ENCODE measurements at places on chromosomes 13 and 19.

DNA sequence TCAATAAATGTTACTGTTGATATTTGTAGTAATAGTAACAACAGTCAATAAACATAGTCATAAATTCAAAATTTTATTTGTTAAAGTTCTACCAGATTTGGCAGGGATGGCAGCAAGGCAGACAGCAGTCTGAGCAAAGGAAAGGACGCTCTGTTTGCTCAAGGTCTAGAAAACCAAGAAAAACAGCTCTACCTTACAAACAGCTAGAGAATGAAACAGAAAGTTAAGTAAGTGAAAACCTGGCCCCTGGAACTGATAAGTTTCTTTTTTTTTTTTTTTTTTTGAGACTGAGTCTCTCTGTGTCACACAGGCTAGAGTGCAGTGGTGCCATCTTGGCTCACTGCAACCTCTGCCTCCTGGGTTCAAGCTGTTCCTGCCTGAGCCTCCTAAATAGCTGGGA lies 27.9 kb downstream of the ENOX1 start:
- DNase-seq: no peak

DNA sequence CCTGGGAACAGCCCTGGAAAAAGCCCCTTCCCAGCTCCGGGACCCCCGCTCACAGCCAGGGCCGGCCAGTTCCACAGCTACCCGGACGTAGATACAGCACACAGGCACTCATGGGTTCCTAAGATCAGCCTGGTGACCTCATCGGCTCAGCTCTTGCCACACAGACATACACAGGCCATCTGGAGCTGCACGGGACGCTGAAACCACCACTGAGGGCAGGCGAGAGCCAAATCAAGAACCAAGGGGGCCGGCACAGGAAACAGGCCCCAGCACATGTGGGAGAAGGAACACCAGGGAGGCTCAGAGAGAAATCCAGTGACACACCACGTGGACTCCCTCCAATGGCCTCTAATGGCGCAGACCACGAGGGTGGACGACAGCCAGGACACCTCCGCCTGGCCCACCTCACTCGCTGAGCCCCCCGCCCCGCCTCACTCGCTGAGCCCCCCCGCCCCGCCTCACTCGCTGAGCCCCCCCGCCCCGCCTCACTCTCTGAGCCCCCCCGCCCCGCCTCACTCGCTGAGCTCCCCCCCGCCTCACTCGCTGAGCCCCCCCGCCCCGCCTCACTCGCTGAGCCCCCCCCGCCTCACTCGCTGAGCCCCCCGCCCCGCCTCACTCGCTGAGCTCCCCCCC lies 69.7 kb upstream of the C13orf46 start:
- DNase-seq: no peak

DNA sequence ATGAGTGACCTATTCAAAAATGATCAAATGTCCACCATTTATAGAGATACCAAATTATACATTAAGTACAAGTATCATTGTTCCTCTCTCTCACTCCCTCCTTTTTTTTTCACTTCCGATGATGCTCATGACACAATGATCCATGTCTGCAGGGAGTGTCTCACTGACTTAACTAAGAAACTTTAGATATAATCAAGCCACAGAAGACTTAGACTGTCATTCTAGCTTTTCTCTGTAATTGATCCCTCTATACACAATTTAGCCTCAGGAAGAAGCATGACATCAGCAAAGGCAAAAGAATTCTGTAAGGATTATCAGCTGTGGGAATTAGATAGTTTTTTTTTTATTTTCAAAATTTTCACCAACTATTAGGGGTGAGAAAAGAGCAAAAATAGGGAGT lies 734.9 kb upstream of the PCDH9 start:
- no peak for DNase-seq

- DNase-seq: no peak
Measured at GRCh38 chr13:29538652-29539040, 56.8 kb downstream of the SLC7A1 start.

DNA sequence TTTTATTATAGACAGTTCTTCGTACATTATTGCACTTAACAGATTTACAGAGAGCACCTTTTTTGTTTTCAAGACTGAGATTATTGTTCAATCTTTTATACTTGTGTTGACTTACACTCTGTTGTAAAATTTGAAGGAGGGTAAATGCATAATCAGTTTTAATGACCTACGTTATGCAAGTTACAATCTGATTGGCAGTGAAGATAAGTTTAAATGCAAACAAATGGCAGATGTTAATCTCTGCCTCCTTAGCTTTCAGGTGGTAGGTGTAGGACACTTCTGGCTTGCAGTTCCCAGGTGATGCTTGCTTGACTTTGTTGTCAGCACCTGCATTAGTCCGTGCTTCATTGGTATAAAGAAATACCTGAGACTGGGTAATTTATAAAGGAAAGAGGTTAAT lies 424.9 kb downstream of the FGF9 start:
- DNase-seq: no peak

DNA sequence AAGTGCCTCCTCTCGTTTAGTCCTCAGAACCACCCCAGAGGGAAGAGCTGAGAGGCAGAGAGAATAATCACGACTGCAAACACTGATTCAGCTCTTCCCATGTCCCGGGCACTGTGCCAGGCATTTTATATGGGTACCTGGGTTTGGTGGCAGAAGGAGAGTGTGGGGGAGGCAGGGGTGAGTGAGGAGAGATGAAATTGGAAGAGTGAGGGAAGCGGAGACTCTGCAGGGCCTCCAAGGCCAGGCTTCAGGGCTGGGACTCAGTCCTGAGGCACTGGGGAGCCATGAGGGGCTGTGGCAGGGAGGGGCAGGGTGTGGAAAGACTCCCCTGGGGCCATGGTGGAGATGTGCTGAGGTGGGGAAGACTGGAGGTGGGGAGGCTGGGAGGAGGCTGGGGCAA lies 8.7 kb downstream of the SYNGR4 start:
- DNase-seq: no peak

DNA sequence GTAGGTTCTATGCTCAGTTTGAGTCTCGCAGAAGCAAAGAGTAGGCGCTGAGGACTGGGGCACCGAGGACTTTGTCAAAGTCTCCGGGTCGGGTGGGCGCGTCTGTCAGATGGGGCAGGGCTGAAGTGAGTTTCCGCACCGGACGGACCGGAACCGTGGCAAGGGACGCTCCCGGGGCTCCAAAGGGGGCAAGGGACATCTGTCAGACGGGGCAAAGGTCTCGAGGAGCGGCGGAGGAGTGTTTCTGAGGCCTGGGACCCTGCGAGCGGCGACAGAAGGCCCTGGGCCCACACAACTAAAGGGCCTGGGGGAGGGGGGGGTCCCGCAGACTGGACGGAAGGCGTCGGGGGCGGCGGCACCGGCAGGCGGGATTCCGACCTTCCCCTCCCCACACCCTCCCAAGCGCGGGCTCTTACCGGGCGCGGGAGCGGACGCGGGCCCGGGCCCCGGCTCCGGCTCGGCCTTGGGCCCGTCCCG lies 13.3 kb upstream of the AKAP8L start:
- DNase-seq: no peak

DNA sequence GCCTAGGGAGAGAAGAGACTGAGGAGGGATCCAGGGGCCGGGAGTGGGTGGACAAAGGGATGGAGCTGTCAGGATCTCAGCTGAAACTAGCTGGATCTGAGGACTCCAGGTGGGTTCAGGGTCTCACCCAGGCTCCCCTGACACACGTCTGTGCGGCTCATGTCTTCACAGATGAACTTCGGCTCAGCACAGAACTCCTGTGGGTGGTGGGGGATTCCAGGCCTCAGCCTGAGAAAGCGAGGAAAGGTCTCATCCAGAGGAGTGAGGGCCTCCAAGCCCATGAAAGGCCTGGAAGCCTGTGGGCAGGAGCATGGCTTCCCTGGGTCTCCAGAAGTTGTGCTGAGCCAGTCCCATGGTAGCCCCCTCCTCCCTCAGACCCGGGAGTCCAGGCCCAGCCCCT lies 1.4 kb downstream of the CAPN12 start:
- DNase-seq: no peak

GRCh38 chr13:74931698-74932433 lies 550.1 kb downstream of the TBC1D4 start:
- DNase-seq: no peak

DNA sequence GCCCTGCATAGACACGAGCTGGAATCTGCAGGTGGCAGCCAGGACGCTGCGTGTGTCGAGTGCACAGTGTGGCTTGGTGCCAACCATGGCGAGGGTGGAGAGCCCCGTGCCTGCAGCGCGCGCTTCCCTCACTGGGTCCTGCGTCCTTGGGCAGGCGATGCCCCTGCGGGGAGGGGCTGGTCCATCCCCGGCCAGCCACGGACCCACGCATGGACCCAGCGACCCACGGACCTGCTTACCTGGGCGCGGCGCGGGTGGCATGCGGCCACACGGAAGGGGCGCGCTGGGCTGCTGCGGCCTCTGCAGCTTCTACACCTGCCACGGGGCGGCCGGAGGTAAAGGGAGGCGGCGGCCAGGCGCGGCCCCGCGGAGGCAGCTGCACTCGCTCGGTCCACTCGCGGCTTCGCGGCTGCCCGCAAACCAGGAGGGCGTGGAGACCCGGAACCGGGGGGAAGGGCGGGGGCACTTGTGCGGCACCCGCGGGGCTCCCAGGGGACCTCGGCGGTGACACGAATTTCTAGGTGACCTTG lies 569 bp upstream of the MCF2L start:
- DNase-seq: no peak

DNA sequence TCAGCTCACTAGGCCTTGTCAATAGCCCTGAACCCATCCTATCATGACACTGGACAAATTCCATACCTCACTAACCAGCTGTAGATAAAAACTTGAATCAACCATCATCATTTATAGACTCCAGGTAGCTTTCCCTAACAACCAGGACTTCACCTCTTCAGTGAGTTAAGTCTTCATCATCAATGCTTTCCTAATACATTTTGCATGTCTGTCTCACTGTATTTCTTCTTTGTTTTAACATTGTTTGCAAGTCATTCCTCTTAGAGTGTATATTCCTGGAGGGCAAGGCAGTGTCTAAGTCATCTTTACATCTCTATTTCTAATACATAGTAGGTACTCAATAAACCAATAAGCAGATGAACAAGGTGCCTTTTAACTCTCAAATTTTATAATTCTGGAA lies 123.4 kb upstream of the RFC3 start:
- no peak for DNase-seq

- DNase-seq: no peak
Measured at GRCh38 chr13:97802213-97802612, 151.3 kb upstream of the IPO5 start.

DNA sequence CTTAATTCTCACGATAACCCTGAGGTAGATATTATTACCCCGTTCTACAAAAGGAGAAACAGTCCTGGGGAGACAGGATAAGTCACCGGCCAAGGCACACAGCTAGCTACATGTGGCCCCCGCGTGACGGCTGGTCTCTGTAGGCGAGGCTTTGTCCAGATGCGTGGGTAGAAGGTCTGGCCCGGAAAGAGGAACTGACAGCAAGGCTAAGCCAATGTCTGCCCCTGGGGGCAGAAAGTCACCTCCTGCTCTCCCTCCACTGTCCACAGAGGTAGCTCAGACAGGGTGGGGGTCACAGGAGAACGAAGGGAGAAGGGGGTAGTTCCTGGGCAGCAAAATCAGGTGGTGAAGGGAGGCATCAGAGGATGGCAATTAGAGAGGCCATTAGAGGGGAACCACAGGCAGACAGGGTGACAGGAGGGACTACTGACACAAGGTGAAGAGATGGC lies 1.8 kb downstream of the APOC4 start:
- no peak for DNase-seq

DNA sequence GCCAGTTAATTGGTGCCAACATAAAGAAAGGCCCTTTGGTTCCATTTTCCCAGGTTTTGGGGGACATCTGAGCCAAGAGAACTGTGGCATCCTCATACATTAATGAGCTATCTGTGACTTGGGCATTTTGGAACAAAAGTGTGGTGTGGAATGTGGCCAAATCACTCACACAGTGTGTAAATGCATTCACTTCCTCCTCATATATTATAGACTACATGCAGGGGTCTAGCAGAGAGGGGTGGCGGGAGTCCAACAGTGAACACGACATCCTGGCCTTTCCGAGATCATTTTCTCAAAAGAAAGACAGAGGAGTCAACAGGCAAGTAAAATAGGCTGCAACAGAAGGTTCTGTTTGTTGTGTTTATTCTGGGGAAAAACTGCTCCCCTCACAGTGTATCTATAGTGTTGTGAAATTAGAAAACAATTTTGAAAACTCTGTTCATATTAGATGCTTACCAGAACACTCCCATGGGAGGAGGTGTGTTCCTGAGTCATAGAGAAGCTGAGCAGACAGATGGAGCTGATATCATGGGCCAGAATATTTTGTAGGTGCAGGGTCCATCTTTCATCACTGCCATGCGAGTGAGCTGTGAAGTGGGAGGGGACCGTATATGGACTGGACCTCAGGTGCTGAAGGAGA lies 36.9 kb downstream of the PABPC3 start:
- no peak for DNase-seq

DNA sequence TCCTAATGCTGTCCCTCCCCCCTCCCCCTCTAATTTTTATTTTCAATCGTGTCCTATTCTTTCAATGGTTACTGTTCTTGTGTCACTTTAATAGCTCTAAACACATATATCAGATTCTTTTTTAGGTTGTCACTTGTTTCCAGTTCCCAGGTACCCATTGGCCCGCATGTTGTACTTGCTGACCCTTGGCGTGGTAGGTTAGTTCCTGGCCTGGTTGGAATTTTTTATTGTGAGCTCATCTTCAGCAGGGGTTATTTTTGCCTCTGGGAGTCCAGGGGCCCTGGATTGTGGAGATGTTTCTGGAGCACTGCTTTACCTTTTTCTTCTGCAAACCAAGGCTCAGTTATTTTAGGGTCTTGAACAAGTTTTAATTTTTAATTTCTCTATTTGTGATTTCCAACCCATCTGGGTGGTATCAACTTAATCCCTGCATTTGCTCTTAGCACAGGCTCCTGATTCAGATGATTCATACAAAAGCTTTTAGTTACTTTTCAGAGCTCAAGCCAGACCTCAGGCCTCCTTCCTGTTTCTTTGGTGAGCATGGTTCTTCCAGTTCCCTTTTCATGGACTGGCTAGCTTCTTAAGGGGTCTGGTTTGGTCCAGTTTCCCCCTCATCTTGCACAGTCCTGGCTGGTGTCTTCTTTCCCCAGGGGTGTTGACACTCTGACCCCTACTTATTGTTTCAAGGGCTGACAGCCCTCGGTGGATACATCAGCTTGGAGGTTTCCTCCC lies 220.5 kb downstream of the TM9SF2 start:
- no peak for DNase-seq

- no peak for DNase-seq
Measured at GRCh38 chr13:45349438-45349837, 8.5 kb upstream of the TPT1 start.

All from activated CD8-positive, alpha-beta memory T cell treated with anti-CD3 and anti-CD28 coated beads for 4 hours (primary cell).